ENCODE measurements at places on chromosomes 6 and 20. TPM values are rescaled to one million over a fixed set of nuclear protein-coding genes. Genes with fewer than 3 reads are reported as not detected.

Gene UNC5CL
- 1.0 TPM for total RNA-seq

Gene DDX43
- 0.27 TPM for total RNA-seq

Gene RAE1
- 73.8 TPM for total RNA-seq

Gene SLC26A8
- not detected for total RNA-seq

Gene FHL5
- total RNA-seq, result not detected

GRCh38 chr20:55174635-55175034, 699.2 kb downstream of the DOK5 start:
- no peak for DNase-seq

- no peak for DNase-seq
Observed at GRCh38 chr6:163780994-163781393, 366.5 kb downstream of the QKI start.

- no peak for DNase-seq
Observed at GRCh38 chr6:133956416-133957049, 3.5 kb downstream of the TBPL1 start.

DNA sequence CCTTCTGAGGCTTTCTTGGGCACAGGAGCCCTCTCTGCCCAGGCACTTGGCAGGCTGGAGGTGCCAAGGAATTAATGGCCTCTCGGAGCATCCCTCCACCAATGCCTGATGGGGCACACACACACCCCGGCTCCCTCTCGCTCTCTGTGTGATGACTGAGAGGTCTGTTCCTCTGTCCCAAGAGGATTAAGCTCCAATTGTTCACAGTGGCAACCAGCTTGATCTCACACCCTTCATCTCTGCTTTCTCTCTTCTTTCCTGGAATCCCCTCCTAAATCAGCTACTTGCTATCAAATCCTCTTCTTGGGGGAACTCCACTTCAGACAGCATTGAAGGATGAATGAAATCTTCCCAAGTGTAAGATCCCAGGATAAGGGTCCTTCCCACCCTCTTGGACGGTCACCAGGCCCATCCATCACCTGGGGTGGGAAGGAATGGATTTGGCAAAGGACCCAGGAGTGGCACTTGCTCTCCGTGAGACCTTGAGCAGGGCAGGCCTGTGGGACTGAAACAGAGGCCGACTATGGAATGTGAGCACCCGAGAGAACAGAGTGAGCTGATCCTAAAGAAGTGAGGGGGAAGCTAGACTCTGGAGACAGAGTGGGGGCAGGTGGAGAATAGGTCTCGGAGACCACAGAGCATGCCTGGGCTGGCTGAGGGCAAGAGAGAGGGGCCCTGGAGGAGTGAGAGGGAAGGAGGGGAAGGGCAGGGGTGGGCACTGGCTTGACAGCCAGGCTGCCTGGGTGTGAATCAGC, 93.6 kb downstream of the GRM4 start:
- no peak for DNase-seq

DNA sequence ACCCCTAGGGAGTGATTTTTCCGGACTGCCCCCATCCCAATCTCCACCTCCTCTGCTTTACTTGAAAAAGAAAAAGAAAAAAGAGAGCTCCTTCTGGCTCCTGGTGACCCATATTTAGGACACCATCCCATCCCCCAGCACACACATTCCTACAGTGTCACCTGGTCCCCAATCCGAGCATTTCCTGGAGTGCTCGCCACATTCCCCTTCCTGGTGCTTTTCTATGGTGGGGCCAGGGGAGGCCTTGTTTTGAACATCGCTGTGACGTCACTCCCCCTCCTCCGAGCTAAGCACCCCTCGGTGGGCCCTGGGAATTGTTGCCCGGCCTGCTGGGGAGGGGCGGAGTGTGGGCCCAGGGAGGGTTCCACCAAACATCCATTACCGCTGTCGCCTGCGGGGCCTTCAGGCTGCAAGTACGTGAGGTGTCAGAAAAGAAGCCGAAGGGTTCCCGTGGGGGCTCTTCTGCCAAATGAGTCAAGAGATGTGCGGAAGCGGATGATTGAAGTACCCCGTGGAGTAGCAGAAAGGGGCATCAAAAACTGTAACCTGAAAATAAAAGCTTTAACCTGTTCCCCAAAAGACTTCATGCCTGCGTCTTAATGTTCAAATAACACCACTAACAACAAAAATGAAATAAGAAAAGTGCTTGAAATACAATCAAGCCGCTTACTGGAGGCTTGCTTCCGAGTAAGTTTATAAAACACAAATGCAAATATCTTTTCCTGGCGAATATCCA, 2.8 kb upstream of the FOXC1 start:
- no peak for DNase-seq

DNA sequence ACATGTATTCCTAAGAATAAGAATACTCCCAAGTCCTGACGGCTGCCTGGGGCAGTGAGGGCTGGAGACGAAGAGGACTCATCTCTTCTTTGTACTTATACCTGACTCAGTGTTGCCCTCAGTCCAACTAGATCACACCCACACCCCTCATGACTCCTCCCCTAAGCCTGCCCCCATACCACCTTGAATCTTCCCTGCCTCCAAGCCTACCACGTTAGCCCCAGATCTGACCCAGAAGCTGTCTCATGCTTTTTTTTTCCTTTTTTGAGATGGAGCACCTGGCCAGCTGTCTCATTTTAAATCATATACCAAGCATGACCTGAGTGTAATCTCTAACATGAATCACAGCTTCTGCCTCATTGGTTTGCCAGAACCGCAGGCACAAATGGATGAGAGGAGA, 45.2 kb downstream of the MUC22 start:
- DNase-seq, result no peak

- DNase-seq, result no peak
Observed at GRCh38 chr6:128754658-128755256, 128.2 kb upstream of the LAMA2 start.

DNA sequence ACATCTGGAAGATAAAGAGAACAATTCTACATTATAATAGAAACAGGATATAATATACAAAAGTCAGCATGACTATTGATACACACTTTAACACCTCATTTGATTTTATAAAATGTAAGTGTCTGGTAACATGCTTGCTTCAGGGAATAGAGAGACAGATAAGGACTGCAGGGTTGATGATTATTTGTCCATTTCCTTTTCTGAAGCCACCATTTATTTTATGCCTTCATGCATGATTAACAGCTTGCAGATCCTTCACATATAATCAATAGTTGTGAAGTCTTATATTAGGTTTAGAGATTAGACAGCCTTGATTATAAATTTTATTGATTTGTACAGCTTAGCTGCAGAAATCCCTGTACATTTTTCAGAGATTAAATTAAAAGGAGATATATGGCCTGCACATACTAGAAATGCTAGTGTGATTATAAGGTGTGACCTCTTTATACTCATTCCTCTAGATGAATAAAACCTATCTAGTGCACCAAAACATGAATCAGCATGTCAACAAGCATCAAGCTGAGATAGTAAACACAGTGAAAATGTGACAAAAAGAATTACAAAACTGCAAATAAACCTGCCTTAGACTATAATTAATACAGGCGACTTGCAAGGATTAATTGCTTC, 198.8 kb upstream of the THEMIS start:
- no peak for DNase-seq

DNA sequence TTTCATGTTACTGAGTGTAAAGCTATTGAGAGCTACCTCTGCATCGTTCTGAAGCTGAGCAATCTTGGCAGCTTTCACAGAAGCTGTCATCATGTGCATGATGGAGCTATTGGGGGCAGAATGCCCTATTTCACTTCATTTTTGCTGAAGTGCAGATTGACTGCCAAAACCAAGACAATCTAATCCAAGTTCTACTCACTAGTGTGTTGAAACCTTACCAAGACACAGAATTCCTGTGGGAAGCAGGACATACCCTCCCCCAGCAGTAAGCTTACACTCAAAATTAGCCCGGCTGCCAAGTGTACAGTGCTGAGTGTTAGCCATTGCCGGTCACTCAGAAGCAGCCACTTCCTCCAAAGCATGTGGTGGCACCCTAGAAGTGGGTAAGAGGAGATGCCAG, 177.3 kb upstream of the TENT5A start:
- no peak for DNase-seq

- no peak for DNase-seq
Observed at GRCh38 chr20:12916699-12917098, 92.1 kb upstream of the SPTLC3 start.

Data from activated T-cell treated with anti-CD3 and anti-CD28 coated beads, Interleukin-2, amount 50 U/mL, for 4 hours (primary cell).